ENCODE measurements at places on chromosomes 5 and 9. TPM values are rescaled to one million over a fixed set of nuclear protein-coding genes. Genes with fewer than 3 reads are reported as not detected.

GRCh38 chr9:97427885-97428284, 16.0 kb downstream of the TDRD7 start:
- no peaks in the 10 kb centered on the region for H3K27me3 ChIP-seq
- no peak overlapping the region for H3K4me3 ChIP-seq
- DNase-seq = no peak
- peaks cover 7% of the 10 kb centered on the region for H3K4me1 ChIP-seq
- peaks cover 21% of the 10 kb centered on the region for H3K36me3 ChIP-seq
- H3K27ac ChIP-seq = no peak overlapping the region

DNA sequence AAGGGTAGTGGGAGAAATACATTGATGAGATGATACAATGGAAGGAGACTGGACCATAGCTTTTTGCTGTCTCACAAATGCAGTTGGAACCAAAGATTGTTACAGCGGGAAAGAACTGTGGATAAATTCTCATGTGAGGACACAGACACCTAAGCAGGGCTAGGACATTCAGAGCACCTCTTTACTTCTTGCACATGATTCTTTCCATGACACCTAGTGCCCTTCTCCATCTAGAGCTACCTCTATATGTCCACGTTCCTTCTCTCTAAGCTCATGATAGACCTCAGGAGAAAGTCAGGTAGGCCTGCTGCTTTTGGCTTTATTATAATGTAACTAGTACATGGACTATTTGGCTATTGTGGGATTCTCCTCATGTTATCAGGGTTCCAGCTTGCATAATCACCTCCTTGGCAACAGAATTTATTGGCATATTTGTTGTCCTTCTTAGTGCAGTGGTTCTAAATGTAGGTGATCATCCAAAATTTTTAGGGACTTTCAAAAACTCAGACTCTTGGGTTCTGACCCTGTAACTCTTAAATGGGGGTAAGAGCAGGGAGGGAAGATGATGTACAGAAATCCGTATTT, 27.2 kb downstream of the NR3C1 start:
- H3K27me3 ChIP-seq = no peaks in the 10 kb centered on the region
- no peak overlapping the region for H3K27ac ChIP-seq
- no peak overlapping the region for H3K4me3 ChIP-seq
- no peak for DNase-seq
- H3K4me1 ChIP-seq = peaks cover 79% of the 10 kb centered on the region

DNA sequence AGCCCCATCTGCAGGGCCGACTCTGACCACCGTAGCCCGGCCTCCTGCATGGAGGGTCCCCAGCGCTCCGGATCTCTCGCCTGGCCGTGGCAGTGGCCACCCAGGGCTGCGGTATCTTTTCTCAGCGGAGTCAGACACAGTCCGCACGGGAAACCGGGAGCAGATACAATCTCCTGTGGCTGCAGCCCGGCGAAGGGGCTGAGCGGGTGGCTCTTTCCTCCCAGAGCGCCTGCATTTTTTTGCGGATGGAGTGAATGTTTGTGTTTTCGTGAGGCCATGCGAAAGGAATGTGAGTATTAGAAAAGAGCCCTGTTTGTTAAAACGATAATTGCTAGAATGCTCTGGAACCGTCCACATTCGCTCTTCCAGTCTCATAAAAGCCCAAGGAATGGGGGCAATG, 53.4 kb upstream of the PTCH1 start:
- H3K27ac ChIP-seq = no peak overlapping the region
- no peaks in the 10 kb centered on the region for H3K36me3 ChIP-seq
- H3K4me3 ChIP-seq = no peak overlapping the region
- DNase-seq = no peak

DNA sequence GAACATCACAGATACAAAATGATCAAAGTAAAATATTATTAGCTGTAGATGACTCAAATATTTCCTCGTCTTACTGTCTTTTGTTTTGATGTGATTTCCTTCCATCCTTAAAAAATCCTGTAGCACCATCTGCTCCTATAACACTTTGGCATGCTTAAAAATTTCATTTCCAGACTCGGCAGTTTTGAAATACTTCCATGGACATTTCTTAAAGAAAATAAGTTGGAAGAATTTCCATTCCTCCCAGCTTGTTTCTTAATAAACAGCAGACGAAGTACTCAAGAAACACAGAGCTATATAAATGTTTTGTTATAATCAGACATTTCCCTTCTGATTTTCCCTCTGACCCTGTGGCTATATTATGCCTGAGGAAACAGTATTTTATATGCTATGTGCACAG, 41.2 kb upstream of the SVEP1 start:
- no peak for DNase-seq
- no peaks in the 10 kb centered on the region for H3K4me1 ChIP-seq
- H3K4me3 ChIP-seq = no peak overlapping the region
- no peaks in the 10 kb centered on the region for H3K27me3 ChIP-seq
- H3K27ac ChIP-seq = no peak overlapping the region

- DNase-seq = peak; percentile 70
- no peaks in the 10 kb centered on the region for H3K36me3 ChIP-seq
- H3K4me3 ChIP-seq = no peak overlapping the region
- H3K27me3 ChIP-seq = no peaks in the 10 kb centered on the region
- H3K4me1 ChIP-seq = peaks cover 6% of the 10 kb centered on the region
- H3K27ac ChIP-seq = no peak overlapping the region
These were observed 25.2 kb downstream of the SLC28A3 start for GRCh38 chr9:84315278-84315877.

GRCh38 chr9:526904-527591, 312.4 kb downstream of the DOCK8 start:
- no peaks in the 10 kb centered on the region for H3K36me3 ChIP-seq
- no peak overlapping the region for H3K4me3 ChIP-seq
- H3K27me3 ChIP-seq = no peaks in the 10 kb centered on the region
- H3K4me1 ChIP-seq = peaks cover 21% of the 10 kb centered on the region
- no peak for DNase-seq
- no peak overlapping the region for H3K27ac ChIP-seq

DNA sequence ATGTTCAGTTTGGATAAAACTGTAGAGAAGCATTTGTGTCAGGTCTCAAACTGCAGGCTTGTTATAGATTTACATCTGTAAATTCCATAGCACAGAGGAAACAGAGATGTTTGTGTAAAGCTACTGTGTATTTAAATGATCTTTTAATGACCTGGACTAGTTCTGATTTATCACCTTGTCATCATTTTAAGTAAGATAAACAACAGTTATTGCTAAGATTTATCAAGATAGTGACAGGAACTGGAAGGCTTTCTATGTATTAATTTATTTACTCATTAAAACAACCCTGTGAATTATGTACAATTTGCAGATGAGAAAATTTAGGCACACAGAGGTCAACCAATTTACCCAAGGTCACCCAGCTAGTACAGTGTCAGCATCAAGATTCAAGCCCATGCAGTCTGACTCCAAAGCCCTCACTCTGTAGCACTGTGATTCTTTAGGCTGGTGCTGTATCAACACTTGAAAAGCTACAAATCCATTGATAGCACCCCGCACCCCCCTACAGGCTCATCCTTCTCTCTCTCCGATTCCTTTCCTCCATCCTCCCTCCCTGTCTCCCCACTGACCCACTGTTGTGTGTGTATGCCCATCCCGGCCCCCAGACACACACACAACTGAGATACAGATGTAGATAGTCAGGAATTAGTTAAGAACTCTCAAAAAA, 184.5 kb downstream of the FBN2 start:
- no peak for DNase-seq
- no peaks in the 10 kb centered on the region for H3K36me3 ChIP-seq
- H3K27me3 ChIP-seq = no peaks in the 10 kb centered on the region
- H3K4me1 ChIP-seq = no peaks in the 10 kb centered on the region

The NOXA1 gene
- 1.1 TPM for total RNA-seq

The SHISAL2B gene
- total RNA-seq = not detected
